ENCODE measurements at places on chromosomes 5 and 9.

DNA sequence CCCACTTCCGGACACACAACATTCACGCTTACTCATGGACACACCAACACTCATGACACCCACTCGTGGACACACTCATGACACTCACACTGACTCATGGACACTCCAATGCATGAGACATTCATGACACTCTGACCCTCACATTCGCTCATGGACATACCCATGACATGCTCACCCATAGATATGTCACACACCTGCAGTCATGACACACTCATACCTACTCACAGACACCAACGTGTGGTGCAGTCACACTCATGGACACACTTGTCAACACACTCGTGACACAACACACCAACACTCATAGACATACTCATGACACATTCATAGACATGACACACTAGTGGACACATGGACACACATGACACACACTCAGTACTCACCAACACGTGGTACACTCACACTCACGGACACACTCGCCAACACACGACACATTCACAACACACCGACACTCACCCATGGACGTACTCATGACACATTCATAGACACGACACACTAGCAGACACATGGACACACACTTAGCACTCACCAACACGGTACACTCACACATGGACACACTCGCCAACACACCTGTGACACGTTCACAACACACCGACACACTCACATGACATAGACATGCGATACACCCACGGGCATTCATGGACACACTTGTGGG, 73.4 kb downstream of the PHF2 start:
- DNase-seq: no peak

DNA sequence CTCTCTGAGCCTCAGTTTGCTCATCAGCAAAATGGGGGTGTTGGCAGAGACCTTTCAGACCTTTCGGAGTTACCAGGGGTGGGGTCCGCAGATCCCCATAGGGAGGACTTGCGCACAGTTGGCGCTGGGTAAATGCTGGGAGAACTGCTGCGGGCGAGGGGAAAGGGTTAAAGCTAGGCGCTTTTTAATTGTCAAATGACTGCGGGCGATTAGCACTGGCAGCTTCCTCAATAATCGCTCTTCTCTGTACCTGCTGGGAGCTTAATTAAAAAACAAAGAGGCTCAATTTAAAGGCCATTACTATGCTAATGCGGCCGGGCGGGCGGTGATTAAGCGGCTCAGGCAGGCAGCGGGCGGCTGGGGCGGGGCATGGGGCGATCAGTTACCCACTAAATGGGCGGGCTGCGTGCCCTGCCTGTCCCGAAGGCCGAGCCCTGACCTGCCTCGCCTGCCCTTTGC, 63.0 kb downstream of the LMX1B start:
- peak; percentile 47 for DNase-seq

- DNase-seq: no peak
These were observed 60.3 kb upstream of the DNAH5 start for GRCh38 chr5:14004598-14005394.

GRCh38 chr9:137194909-137195308, 5.6 kb downstream of the TPRN start:
- no peak for DNase-seq

- no peak for DNase-seq
These were observed 163.2 kb upstream of the TRPC7 start for GRCh38 chr5:136528481-136529030.

GRCh38 chr9:136103651-136104487, 8.8 kb upstream of the NACC2 start:
- DNase-seq: no peak

- peak; percentile 22 for DNase-seq
These were observed 21.1 kb downstream of the TRAF1 start for GRCh38 chr9:120905315-120906164.

DNA sequence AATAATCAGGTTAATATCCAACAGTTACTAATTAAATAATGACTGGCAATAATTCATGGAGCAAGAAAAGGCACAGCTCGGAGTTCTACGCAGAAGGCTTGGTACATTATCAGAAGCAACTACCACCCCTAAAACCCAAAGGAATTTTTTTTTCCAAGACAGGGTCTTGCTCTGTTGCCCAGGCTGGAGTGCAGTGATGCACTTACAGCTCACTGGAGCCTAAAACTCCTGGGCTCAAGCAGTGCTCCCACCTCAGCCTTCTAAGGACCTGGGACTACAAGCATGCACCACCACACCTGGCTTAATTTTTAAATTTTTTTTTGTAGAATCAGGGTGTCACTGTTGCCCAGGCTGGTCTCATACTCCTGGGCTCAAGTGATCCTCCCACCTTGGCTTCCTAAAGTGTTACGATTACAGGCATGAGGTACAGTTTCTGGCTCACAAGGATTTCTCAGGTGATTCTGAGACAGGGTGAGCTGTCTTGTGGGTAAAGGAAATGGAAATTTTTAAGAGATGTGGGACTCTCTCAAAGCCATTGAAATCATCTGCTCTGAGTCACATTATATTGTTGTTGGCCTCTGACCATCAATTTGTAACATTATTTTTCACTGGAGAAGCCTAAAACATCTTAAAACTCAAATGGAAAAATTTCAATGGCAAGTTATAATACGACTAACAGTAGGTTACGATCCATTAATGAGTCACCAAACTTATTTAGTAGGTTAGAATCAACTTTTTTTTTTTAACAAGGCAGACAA, 19.7 kb upstream of the HSDL2 start:
- no peak for DNase-seq

DNA sequence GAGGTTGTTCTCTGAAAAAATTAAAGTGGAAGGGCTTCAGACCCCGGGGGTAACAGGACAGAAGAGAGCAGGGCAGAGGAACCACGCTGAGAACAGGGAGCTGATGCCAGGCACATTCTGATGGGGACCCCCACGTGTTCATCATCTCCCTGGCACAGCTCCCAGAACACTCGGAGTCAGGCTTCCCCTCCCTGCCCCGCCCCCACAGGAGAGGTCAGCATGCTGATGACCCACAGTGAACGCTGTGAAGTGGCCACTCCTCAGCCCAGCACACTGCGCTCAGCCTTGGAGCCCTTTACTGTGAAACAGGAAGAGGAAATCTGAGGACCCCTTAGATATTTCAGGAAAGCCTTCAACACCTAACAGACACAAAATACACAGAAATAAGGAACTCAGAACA, 16.4 kb downstream of the RETREG1 start:
- peak; percentile 93 for DNase-seq

DNA sequence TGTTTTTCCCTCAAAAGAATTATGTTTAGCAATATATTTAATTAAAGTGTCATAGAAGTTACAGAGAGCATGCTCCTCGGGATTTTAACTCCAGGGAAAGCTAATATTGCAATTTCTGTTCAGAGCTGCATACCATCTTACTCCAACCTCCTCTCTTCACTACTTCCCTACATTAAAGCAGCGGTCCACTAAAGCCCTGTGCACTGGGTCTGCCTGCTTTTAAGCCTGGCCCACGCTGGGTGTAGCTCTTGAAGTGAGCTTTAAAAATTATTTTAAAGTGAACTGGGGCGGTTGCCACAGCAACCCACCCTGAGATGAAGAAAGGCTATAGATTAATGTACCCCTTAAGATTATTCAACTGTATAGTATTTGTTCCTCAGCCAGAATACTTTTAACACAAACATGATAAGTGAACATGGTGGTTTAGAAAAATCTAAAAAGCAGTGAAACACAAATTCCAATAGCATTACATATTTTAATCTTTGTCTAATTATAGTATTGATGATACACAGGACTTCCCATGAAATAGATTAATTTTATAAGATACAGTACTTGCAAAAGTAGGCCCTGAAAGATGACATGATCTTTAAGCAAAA, 3.9 kb upstream of the MEF2C start:
- peak; percentile 26 for DNase-seq

GRCh38 chr5:116280149-116280803, 195.5 kb downstream of the COMMD10 start:
- DNase-seq: no peak

DNA sequence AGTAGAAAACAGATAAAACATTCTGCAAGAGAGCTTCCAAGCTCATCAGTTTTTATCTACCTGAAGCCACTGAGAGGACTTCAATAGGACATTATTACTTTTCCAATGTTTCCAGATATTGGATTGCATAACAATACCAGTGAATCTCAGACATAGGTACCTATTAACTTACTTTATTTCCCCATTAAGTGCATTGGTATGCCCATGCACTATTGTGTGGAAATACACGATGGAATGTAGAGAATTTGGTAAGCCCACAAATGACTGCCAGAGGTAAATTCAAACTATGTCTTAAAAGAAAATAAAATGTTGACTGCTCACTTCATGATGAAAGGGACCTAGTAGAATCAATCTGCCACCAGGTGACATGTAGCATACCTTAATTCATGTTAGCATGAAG, 48.1 kb upstream of the PRR16 start:
- no peak for DNase-seq

DNA sequence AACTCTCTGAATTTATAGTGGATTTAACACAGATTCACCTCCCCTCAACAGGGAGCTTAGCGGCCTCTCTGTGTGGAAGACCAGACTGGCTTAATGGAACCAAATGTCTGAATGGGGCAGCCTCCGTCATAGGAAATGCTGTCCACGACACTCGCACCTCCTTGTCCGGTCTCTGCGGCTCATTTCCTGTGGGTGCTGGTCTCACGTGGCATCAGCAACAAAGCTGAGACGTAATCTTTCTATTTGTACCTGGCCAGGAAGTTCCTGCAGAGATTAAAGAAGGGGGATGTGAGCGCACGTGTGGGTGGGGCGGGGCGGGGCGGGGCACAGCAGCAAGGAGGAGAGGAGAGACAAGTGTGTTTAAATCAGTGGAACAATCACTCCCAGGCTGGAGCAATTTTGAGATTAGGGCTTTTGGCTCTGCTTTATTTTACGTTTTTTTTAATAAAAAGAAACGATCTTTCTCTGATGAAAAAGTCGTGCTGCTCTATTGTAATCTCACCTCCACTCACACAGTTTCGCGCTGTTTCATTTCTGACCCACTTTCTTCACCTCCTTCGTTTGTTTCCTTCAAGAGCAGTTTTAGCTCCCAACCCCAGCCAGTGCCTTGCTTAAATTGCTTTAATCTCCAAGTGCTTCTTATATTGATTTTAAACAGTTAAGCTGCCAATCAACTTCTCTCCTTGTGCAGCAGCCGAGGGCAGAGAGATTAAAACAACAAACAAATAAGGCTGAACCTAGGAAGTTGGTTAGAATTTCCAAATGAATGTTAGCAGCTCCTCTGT, 132.2 kb upstream of the ASTN2 start:
- DNase-seq: peak; percentile 46

DNA sequence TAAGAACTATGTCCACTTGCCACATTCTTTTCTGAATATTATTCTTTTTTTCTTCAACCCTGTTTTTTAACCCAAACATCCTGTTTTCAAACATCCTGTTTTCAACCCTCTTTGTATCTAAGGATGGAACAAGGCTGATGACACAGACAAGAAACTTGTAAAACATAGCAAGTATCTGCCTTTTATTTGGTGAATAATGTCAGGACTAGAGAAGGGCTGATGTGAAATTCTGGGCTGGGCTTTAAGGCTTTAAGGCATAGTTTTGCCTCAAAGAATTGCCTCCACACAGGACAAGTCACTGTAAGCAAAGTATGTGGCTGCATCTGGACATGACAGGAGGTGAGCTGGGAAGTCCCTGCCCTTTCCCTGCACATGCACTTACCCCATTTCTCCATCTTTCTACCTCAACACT, 42.5 kb upstream of the RIC1 start:
- DNase-seq: no peak

- DNase-seq: no peak
These were observed 5.8 kb downstream of the NDUFS6 start for GRCh38 chr5:1806974-1807373.

- DNase-seq: no peak
These were observed 529.1 kb upstream of the SEMA6A start for GRCh38 chr5:117103703-117104102.

DNA sequence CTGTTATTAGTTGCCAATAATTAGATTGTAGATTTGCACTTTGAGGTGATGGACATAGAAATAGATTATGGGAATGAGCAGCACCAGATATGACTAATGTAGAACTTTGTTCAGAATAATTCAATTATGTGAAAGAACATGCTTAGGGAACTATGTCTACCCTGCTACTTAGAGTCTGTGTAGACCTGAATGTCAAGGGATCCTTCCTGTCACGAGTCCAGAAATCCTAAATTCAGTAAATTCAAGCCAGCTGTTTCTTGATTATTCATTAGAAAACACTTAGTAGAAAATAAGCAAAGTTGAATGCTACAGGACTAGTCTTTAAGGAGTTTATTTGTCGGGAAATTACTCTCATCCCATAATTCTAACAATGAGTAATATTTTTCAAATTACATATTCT, 887.3 kb upstream of the SEMA6A start:
- no peak for DNase-seq

DNA sequence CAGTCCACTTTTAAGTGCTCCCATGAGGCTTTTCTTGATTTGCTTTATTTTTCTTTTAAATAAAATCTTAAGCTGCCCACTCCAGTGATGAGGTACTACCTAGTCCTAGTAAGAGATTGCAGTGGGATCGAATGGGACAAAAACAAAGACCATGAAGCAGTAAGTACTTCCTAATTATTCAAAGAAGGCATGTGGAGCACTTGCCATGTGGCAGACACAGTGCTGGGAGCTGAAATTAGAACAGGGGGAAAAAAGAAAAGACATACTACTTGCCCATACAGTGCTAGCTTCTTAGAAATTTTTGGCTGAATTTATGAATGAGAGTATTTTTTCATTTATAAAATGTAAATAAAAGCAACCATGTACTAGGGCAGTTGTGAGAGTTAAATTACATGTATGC, 239.9 kb upstream of the TNC start:
- no peak for DNase-seq

DNA sequence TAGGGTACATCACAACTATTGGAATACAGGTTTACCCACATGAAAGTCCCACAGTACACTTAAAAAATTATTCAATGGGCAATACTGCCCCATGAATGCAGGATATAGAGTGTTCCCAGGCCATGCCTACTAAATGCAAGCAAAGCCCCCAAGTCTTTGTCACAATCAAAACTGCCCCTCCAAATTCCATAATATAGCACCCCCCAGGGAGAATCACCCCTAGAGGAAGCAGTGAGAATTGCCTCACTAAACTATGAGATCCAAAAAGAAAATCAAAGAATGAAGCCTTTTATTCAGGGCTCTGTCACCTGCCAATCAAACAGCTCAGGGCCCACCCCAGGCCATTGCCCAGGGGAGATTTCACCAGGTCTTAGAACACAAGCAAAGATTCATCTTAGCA, 90.8 kb downstream of the ATPSCKMT start:
- DNase-seq: no peak

GRCh38 chr9:122263699-122264349, 816 bp downstream of the RBM18 start:
- DNase-seq: no peak

- DNase-seq: no peak
These were observed 50.0 kb upstream of the SH3GL2 start for GRCh38 chr9:17528859-17529258.

DNA sequence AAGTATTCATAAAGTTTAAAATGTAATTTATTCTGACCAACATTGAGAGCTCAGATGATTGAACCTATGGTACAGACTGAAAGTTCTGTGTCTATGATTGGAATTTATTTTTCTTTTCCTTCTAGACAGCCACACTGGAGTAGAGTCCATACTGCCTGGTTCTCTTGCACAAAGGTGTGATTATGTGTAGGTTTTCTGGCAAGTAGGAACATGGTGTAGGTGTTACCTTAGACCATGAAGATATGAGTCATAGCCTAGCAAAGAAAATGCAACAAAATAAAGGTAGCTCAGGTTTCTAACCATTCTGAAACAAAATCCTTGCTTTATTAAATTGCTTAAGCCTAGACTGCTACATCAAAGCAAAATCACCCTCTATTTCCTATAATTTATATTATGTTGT, 143.4 kb downstream of the CDH12 start:
- DNase-seq: no peak

GRCh38 chr9:18601956-18602355, 128.0 kb downstream of the ADAMTSL1 start:
- DNase-seq: no peak

Measured in right cardiac atrium (tissue), 5 donors.